HFFc6 (cell line): ENCODE measurements at places on chromosomes 7 and 10.

- DNase-seq: no peak
- H3K36me3 ChIP-seq: no peaks in the 10 kb centered on the region
- H3K27me3 ChIP-seq: peaks cover 2% of the 10 kb centered on the region; the same call in 1 of the 2 replicates
- peaks cover 19% of the 10 kb centered on the region for H3K4me1 ChIP-seq
- no peak overlapping the region for H3K4me3 ChIP-seq
- H3K27ac ChIP-seq: no peak overlapping the region
Observed at GRCh38 chr7:47807756-47808155, 140.5 kb downstream of the PKD1L1 start.

DNA sequence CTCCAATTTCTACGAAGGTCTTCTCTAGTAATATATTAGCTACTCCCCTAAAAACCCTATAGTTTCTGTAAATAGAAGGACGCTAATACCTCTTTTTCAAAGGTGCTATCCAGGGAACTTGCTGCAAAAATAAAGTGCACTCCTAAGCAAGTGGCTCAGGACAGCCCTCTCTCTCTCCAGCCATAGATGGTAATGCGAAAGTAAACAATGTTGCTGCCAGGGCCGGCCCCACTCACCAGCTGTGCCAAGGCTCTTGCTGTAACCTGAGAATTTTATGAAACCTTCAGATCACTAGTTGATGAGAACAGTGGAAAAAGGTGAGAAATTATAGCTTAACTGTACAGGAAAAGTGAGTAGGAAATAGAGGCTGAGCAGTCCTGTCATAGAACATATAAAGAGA is 10.9 kb upstream of the TAS2R39 start:
- no peaks in the 10 kb centered on the region for H3K4me1 ChIP-seq
- DNase-seq: no peak
- H3K27ac ChIP-seq: no peak overlapping the region
- H3K4me3 ChIP-seq: no peak overlapping the region

DNA sequence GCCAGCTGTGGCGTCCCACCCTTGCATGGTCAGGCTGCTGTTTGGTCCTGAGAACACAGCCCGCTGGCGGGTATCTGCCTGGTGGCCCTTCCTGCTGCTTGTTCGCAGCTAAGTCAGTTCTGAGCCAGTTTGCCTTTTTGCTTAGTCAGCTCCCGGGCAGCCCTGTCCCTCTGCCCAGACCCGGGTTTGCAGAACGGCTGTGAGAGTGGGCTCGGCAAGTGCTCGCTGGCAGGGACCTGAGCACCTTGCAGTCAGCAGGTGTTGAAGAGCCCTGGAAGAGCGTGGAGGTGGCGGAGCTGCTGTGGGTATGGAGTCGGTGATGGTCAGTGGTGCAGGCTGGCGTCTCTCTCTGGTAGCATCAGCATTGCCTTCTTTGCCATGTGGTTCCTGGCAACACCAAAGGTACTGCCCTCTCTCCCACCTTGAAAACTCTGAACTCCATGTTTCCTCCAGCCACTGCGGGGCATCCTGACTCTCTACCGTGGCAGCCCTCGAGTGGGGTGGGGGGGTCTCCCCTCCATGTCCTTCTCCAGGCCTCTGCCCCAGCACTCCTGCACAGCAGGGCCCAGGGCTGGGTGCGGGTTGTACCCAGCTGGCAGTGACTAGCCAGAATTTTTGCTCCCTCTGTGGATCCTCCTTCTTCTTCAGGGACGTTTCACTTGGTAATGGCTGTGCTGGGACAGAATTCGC is 4.6 kb downstream of the INPP5A start:
- H3K27me3 ChIP-seq: peaks cover 2% of the 10 kb centered on the region; the same call in 1 of the 2 replicates
- peaks cover 3% of the 10 kb centered on the region; the same call in 1 of the 2 replicates for H3K36me3 ChIP-seq
- peaks cover 43% of the 10 kb centered on the region for H3K4me1 ChIP-seq
- H3K27ac ChIP-seq: no peak overlapping the region
- no peak for DNase-seq
- no peak overlapping the region for H3K4me3 ChIP-seq

GRCh38 chr10:26357203-26357602 is 80.9 kb upstream of the APBB1IP start:
- no peak overlapping the region for H3K27ac ChIP-seq
- H3K36me3 ChIP-seq: no peaks in the 10 kb centered on the region
- H3K4me3 ChIP-seq: no peak overlapping the region
- no peak for DNase-seq
- H3K4me1 ChIP-seq: no peaks in the 10 kb centered on the region; the same call in 1 of the 2 replicates
- peaks cover 5% of the 10 kb centered on the region for H3K27me3 ChIP-seq

- H3K36me3 ChIP-seq: no peaks in the 10 kb centered on the region
- no peak for DNase-seq
- peaks cover 16% of the 10 kb centered on the region for H3K27me3 ChIP-seq
- H3K27ac ChIP-seq: no peak overlapping the region
- H3K4me1 ChIP-seq: peaks cover 2% of the 10 kb centered on the region; the same call in 1 of the 2 replicates
- no peak overlapping the region for H3K4me3 ChIP-seq
Observed at GRCh38 chr7:91291902-91292301, 27.7 kb downstream of the FZD1 start.

DNA sequence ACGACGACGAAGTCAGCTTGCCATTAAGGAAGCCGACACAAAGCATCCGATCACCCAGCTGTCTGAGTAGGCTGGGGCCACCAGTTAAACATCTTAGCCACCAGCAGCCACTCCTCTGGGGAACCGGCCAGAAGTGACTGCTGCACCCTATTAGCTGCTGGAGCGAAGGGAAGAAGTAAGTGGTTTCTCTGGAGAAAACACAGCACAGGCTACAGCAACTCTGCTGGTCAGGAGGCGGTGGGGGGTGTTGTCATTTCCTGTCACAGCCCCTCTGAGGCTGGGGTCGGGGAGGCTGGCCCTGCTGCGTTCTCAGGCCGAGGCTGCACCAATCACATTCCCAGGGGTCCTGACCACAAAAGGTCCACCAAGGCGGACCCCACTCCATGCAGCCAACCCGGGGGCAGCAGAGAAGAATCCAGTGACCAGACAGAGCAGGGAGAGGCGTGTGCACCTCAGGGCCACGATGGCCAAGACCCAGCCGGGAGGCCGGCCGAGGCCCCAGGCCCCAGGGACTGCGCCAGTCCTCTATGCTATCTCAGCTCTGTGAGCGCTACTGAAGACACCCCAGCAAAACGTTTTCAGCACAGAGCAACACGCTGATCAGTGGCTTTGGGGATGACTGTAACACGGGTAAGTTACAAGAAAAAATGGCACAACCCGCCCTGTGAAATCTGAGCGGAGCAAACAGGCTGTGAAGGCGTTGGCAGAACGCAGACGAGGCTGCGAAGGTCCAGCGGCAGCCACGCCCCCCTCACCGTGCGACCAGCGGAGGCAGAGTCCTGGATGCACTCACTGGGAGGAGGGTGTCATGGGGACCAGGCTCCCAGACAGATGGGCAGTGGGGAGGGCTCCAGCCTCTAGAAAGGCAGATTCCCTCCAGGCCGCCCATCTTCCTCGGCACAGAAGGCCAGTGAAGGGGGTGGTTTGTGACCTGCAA is 24.8 kb downstream of the STK32C start:
- H3K4me1 ChIP-seq: no peaks in the 10 kb centered on the region
- no peak overlapping the region for H3K4me3 ChIP-seq
- DNase-seq: no peak
- H3K27me3 ChIP-seq: peaks cover 17% of the 10 kb centered on the region
- H3K36me3 ChIP-seq: no peaks in the 10 kb centered on the region

DNA sequence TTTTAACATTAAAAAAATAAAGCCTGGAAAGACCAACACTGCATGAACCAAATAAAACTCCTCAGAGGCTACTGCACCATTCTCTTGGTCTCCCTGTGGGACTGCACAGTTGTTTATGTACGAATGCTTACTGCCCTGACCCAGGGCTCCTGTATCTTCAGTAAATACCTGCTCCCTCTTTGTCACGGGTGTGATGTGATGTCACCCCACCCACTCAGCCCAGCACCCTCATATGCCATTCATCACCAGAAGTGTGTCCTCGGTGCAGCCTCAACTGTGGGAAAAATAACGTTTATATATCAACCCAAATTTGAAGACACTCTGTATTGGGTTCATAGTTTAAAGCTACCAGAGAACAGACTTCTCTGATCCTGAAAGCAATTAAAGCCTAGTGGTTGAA is 14.0 kb upstream of the SH3PXD2A start:
- H3K36me3 ChIP-seq: peaks cover 12% of the 10 kb centered on the region
- no peaks in the 10 kb centered on the region; the same call in 1 of the 2 replicates for H3K27me3 ChIP-seq
- peaks cover 36% of the 10 kb centered on the region for H3K4me1 ChIP-seq
- no peak overlapping the region for H3K4me3 ChIP-seq

DNA sequence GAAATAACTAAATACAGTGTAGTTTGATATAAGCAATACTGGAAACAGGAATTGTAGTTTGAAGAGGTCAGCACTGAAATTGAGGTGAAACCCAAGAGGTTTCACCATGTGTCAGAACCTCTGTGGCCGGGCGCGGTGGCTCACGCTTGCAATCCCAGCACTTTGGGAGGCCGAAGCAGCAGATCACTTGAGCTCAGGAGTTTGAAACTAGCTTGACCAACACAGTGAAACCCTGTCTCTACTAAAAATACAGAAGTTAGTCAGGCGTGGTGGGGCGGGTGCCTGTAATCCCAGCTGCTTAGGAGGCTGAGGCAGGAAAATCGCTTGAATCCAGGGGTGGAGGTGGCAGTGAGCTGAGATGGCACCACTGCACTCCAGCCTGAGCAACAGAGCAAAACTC is 13.7 kb downstream of the AHCYL2 start:
- no peak for DNase-seq
- H3K4me3 ChIP-seq: no peak overlapping the region
- H3K27ac ChIP-seq: no peak overlapping the region
- no peaks in the 10 kb centered on the region for H3K36me3 ChIP-seq
- no peaks in the 10 kb centered on the region for H3K27me3 ChIP-seq

- H3K4me1 ChIP-seq: peaks cover 7% of the 10 kb centered on the region
- DNase-seq: no peak
- no peaks in the 10 kb centered on the region for H3K27me3 ChIP-seq
- peak overlapping the region; percentile 20 for H3K27ac ChIP-seq
- no peaks in the 10 kb centered on the region for H3K36me3 ChIP-seq
- peak overlapping the region; percentile 60 for H3K4me3 ChIP-seq
Observed at GRCh38 chr10:116371737-116372136, 47.5 kb downstream of the CCDC172 start.

- H3K4me1 ChIP-seq: peaks cover 10% of the 10 kb centered on the region; the same call in 1 of the 2 replicates
- no peak overlapping the region for H3K27ac ChIP-seq
- no peaks in the 10 kb centered on the region; the same call in 1 of the 2 replicates for H3K27me3 ChIP-seq
- no peak overlapping the region for H3K4me3 ChIP-seq
- H3K36me3 ChIP-seq: peaks cover 14% of the 10 kb centered on the region
Observed at GRCh38 chr10:59885430-59886134, 20.8 kb downstream of the CCDC6 start.

DNA sequence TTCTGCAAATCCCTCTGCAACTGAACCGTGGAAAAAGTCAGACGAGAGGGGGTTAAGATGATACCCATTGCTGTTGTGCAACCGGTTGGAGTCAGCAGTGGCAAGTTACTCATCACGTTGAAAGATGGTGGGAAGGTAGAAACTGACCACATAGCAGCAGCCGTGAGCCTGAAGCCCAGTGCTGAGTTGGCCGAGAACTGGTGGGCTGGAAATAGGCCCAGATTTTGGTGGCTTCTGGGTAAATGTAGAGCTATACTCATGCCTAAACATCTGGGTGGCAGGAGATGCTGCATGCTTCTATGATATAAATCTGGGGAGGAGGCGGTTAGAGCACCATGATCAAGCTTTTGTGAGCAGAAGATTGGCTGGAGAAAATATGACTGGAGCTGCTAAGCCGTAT is 78.6 kb downstream of the ARL5B start:
- H3K4me3 ChIP-seq: peak overlapping the region; percentile 22; the same call in 1 of the 2 replicates
- peak overlapping the region; percentile 6; the same call in 1 of the 2 replicates for H3K27ac ChIP-seq
- peaks cover 14% of the 10 kb centered on the region for H3K4me1 ChIP-seq
- H3K36me3 ChIP-seq: no peaks in the 10 kb centered on the region

DNA sequence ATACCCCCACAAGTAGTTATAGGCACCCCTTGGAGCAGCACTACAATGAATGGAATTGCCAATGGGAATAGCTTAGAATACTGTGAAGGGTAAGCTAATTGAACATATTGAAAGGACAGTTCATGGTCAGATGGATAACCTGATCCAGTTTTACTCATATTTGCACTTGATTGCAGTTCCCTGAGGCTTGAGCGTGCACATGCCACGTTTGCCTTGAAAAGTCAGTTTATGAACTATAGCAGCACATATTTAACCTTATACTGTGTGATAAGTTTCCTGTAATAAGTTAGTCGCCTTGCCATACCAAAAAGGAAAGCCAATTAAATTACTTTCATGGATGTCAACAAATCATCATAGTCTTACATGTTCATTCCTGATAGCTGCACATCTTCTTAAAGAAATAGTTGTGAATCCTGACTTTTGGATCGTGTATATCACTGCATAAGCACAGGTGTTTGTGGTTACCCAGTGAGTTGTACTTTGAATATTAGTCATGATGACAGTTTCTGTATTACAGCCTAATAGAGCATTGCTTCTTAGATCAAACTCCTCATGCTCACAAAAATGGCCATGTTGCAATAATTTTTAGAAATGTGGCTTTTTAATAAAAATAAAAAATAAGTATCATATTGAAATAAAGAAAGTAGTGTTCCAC is 21.6 kb downstream of the DNTT start:
- peaks cover 11% of the 10 kb centered on the region for H3K27me3 ChIP-seq
- no peak for DNase-seq
- H3K27ac ChIP-seq: no peak overlapping the region
- H3K4me1 ChIP-seq: no peaks in the 10 kb centered on the region

- no peak for DNase-seq
- peaks cover 45% of the 10 kb centered on the region for H3K36me3 ChIP-seq
- H3K27ac ChIP-seq: no peak overlapping the region
- H3K4me3 ChIP-seq: no peak overlapping the region
- H3K27me3 ChIP-seq: no peaks in the 10 kb centered on the region
- H3K4me1 ChIP-seq: peaks cover 29% of the 10 kb centered on the region
Observed at GRCh38 chr7:65004575-65004974, 1.9 kb downstream of the ERV3-1 start.

DNA sequence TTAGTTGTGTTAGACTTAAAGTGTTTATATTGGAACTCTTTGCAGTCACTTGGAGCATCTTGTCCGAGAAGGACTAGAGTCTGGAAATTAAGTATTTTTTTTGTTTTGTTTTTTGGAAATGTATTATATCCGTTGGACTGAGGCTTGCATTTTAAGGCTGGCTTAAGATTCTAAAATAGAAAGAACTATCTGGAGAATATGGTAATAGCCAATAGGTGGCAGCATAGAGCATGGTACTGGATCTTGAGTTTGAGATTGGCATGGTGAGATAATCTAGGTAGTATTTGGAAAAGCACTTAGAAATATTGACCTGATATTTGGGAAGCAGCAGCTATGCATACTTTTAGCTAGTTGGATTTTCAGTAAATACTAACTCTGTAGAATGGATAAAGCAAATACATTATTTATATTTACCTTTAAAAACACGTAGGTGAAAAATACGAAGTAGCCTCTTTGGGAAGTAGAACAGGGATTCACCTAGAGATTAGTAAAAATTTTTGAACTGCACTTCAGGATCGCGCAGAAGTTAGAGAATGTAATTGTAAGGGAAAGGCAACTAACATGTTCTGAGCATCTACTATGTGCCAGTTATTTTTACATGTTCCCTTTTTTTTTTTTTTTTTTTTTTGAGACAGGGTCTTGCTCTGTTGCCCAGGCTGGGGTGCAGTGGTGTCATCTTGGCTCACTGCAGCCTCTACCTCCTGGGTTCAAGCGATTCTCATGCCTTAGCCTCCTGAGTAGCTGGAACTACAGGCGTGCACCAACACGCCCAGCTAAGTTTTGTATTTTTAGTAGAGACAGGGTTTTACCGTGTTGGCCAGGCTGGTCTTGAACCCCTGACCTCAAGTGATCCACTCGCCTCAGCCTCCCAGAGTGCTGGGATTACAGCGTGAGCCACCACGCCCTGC is 78.6 kb downstream of the LCOR start:
- H3K4me1 ChIP-seq: peaks cover 47% of the 10 kb centered on the region
- DNase-seq: peak; percentile 15
- peaks cover 30% of the 10 kb centered on the region for H3K36me3 ChIP-seq
- no peak overlapping the region for H3K4me3 ChIP-seq
- no peak overlapping the region for H3K27ac ChIP-seq
